ENCODE measurements at places on chromosomes 11 and 22.

- no peak for DNase-seq
Measured at GRCh38 chr11:93410441-93410840, 79.9 kb downstream of the DEUP1 start.

DNA sequence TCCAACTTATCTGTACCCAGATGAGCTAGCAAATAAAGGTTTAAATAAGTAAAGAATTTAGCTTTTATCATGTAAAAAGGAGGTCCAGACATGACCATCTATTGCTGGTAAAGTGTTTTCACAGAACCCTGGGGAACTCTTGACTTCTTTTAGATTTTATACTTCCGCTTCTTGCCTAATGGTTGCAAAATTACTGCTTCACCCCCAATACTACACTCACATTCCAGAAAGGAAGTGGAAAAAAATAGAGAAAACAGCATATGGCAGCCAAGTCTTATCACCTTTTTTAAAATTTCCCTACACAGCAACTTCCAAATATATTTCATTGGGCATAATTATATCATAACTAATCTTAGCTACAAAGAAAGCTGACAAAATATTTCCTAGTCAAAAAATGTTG lies 12.1 kb downstream of the BBOX1 start:
- DNase-seq, result no peak

GRCh38 chr11:63710476-63711217 lies 29.3 kb downstream of the RTN3 start:
- DNase-seq, result no peak

GRCh38 chr11:43774786-43775185 lies 94.2 kb downstream of the HSD17B12 start:
- no peak for DNase-seq

GRCh38 chr11:122398167-122398566 lies 257.4 kb upstream of the UBASH3B start:
- no peak for DNase-seq

DNA sequence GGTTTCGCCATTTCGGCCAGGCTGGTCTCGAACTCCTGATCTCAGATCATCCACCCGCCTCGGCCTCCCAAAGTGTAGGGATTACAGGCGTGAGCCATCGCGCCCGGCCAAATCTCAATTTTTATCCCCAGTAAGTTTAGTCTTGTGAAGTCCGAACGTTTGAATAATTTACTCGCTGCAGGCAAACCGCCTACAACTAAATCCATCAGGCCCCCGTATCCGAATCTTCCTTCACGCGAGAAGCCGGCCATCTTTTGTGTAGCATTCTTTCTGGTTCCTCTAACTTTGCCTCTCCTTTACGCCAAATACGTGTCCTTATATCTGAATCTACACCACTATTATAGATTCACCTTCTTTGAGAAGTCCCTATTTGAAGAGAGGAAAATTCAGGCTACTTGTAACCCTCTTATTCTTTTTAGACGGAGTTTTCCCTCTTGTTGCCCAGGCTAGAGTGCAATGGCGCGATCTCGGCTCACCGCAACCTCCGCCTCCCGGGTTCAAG lies 581 bp upstream of the EIF3L start:
- DNase-seq, result no peak

DNA sequence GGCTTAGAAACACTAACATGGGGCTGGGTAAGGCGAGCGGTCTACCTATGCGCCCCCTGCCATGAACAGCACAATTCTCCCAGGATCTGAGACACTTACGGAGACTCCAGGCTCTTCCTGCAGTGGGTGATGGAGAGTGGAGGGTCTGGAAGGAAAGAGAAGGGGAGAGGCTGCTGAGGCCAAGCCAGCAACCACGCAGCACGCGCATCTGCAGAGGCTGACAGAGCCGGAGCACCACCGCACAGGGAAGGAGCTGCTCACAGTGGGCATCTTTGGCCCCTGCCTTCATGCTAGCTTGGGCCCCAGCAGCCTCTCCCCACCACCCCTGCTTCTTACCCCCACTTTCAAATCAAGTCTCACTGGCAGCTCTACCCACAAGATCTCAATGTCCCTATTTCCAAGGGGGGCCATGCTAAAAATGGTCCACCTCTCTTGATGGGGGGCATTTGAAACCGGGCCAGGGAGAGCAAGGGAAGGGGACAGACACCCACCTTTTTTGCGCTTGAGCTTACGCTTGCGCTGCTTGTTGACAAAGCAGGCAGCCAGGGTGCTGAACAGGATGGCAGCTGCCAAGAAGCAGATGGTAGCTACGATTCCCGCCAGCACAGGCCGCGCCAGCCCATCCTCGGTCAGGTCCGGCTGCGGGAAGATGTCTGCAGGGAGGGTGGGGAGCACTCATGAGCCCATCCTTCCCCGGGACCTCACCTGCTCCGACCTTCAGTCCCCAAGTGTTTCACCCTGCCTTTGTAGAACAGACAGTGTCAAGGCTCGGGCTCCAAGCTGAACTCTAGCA lies 34.5 kb downstream of the IGSF9B start:
- DNase-seq, result no peak

DNA sequence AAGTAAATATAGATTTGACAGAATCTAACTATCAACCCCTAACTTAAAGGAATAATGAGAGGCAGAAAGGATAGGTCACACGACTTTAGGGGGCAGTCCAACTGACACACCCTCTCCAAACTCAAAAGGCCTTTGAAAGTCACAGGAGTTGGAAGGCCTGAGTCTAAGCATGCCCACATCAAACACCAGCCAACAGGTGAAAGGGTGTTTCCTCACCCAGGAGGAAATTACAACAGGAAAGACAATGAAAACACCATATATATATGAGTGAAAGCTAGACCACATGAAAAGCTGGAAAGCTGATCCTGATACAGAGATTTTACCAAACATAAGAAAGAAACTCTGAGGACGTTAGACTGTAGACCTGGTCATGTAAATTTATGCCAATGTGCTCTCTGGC lies 10.5 kb upstream of the DEPDC7 start:
- no peak for DNase-seq

DNA sequence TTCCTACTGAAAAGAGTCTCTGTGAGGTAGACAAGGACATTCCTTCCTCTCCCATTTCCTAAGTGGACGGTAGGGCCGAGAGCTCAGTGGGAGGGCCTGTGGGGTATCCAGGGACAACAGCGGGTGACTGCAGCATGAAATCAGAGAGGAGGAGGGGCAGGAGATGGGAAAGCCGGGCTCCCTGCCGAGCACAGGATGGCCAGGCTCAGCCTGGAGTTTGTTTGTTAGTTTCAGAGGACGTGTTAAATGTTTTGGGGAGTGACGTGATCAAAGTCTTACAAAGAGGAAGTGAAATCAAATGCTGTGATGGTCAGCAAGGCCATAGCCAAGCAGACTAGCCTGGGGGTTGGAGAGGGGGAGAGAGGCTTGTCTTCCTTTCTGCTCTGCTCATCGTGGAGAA lies 152.7 kb downstream of the ADAMTS15 start:
- no peak for DNase-seq

DNA sequence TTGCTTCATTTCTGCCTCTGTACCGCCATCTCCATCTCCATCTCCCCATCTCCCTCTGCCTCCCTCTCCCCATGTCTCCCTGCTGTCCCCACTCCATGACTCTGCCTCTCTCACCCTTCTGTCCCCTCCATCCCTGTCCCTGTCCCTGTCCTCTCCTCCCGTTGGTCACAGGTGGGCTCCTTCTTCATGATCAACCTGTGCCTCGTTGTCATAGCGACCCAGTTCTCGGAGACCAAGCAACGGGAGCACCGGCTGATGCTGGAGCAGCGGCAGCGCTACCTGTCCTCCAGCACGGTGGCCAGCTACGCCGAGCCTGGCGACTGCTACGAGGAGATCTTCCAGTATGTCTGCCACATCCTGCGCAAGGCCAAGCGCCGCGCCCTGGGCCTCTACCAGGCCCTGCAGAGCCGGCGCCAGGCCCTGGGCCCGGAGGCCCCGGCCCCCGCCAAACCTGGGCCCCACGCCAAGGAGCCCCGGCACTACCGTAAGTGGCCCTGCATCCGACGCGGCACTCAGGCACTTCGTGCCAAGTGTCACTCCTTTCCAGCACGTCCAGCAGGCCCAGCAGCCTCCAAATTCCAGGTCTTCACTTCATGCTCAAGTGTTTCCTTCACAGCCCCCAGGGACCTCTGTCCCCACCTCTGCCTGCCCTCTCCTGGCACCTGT lies 76.0 kb downstream of the CACNA1I start:
- no peak for DNase-seq

- no peak for DNase-seq
Measured at GRCh38 chr11:92045301-92045700, 179.3 kb upstream of the FAT3 start.

DNA sequence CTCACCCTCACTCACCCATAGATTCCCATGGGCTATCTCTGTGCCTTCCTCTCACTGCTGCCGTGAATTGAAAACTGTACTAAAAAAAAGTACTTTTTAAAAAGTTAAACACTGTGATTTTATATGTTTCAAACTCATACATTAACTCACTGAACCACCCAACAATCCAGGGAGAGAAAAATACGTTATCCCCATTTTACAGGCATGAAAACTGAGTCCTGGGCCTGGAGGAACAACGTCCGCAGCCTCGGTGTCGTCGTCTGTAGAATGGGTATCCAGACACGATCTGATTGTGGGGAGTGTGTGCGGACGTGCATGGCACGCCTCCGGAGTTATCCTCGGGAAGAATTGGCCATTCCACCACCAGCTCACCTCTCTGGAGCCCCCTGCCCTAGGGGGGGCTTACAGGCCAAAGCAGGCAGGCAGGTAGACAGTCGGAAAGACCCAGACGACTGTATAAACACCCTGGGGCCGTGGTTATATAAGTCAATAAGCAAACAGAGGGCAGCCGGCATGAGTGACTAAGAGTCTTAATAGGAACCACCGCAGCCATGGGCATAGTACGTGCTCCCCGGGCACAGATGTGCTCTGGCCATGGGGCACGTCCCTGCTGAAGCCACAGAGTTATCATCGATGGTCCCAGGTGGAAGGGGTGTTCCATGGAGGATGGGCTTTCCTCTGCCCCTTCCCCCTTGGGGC lies 7.1 kb upstream of the PDGFB start:
- no peak for DNase-seq

GRCh38 chr11:92531065-92531739 lies 306.6 kb downstream of the FAT3 start:
- DNase-seq, result no peak

DNA sequence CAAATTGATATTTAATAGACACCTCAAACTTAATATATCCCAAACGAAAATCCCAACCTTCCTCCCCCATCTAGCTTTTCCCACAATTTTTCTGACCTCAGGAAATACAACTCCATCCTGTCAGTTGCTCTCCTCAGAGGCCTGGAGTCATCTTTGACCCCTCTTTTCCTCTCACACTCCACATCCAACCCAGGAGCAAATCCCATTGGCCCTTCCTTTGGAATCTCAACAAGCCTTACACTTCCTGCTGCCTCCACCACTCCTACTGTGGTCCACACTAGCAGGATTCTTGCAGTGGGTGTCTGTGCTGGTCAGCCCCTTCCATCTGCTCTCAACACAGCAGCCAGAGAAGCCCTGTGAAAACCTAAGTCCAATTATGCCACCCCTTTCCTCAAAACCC lies 39.3 kb upstream of the RFPL3 start:
- no peak for DNase-seq

DNA sequence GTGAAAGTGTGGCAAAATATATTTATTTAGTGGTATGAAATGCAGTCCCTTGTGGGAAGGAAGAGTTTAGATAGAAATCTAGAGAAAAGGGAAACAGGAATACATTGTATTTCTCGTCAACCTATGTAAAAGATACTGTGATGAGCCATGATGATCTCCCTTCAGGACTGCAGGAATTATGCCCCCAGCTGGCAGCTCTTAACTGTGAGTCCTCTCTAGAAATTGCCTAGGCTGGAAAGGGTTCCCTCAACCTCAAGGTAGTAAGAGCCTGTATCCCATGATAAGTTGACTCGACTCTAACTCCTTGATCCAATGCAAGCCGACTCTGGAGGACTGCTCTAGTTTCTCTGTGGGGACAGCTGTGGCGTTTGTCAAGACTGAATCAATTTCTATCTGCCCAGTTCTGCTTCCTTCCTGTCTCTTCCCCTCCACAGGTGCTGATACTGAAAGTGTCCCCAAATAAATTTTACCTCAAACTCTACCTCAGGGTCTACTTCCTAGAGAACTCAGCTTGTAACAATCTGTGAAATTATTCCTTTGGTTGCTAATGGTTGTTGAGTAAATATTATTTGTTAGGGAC lies 897.3 kb downstream of the METTL15 start:
- DNase-seq, result no peak

DNA sequence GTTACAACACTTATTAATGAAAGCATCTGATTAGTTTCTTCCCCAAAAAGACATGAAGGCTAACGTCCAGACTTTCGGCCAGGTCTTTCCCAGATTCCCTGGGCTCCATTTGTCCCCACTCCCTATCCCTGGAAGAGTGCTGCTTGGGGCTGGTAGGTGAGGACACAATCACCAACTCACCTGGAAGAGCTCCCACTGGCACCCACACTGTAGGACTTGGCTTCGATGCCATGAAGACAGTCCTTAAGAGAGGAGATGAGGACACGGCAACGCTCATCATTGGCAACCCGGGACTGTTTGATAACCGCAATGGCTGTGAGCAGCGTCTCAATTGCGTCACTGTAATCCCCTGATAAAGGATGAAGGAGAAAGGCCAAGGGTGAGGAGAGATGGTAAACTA lies 18.2 kb downstream of the CPSF7 start:
- DNase-seq, result no peak

GRCh38 chr11:127639916-127640315 lies 639.3 kb upstream of the KIRREL3 start:
- no peak for DNase-seq

DNA sequence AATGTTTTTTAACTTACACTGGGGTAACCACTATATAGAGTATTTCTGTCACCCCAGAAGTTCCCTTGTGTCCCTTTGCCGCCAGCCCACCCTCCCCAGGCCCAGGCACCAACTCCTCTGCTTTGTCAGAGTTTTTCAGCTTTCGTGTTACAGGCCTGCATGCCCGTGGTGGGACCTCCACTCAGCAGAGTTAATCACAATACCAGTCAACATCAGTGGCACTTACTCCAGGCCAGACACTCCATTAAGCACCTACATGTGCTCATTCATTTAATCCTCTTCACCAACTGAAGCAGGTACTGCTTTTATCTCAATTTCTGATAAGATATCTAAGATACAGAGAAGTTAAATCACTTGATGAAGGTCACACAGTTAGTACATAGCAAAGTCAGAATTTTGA lies 63.3 kb downstream of the LIF start:
- DNase-seq, result no peak

GRCh38 chr22:17119481-17120202 lies 1.5 kb downstream of the TMEM121B start:
- no peak for DNase-seq

DNA sequence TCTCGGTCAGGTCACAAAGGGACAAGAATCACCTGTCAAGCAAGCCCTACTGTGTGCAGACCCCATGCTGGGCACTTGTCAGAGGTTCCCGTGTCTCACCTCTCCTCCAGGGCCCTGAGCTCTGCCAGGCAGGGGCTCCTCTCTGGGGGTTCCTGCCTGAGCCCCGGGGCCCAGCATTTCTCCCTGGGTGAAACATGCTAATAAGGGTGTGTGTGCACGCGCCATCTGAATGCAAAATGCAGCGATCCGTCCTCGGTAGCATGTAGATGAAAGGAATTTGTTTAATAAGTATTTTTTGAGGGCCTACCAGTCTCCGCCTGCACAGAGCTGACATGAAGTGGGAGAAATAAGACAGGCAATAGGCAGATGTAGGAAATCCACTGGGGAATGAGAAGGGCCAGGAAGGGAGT lies 5.8 kb downstream of the ELFN2 start:
- no peak for DNase-seq

GRCh38 chr11:134110252-134110815 lies 41.5 kb downstream of the JAM3 start:
- DNase-seq, result no peak

All from NCI-H187 (cell line).